ENCODE measurements at places on chromosomes 6 and 20. TPM values are rescaled to one million over a fixed set of nuclear protein-coding genes. Genes with fewer than 3 reads are reported as not detected.
A peak's percentile ranks its signal among the peaks of the same experiment; 100 is the strongest.

- no peak for DNase-seq
- H3K4me1 ChIP-seq = peaks cover 5% of the 10 kb centered on the region
- H3K27ac ChIP-seq = no peak overlapping the region
- peak overlapping the region; percentile 98 for H3K4me3 ChIP-seq
- no peaks in the 10 kb centered on the region for H3K27me3 ChIP-seq
These were observed 1.7 kb downstream of the ARFGEF2 start for GRCh38 chr20:48923149-48923718.

DNA sequence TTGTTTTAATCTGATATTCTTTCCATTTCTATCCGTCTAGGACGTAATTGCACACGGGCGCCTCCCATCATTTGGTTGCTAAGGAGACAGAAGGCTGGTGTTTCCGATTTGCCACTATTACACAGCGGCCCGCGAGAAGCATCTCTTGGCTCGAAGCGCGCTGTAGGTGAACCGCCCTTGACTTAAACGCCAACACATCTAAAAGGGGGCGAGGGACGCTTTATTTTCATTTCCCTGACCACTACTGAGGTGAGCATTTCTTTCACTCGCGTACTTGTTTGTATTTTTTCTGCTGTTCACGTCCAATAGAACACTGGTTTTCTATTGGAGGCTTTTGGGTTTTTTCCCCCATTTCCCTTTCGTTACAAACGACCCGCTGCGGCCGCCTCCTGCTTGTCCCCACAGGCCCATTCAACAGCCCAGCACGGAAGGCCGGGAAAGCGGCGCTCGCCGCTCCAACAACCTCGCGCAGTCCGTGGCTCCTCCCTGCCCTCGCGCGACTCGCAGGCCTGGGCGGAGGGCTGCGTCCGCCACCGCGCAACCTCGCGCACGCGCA lies 505 bp upstream of the WRNIP1 start:
- H3K27me3 ChIP-seq = no peaks in the 10 kb centered on the region
- H3K4me3 ChIP-seq = peak overlapping the region; percentile 75
- peak overlapping the region; percentile 72 for H3K27ac ChIP-seq
- peaks cover 3% of the 10 kb centered on the region for H3K4me1 ChIP-seq

DNA sequence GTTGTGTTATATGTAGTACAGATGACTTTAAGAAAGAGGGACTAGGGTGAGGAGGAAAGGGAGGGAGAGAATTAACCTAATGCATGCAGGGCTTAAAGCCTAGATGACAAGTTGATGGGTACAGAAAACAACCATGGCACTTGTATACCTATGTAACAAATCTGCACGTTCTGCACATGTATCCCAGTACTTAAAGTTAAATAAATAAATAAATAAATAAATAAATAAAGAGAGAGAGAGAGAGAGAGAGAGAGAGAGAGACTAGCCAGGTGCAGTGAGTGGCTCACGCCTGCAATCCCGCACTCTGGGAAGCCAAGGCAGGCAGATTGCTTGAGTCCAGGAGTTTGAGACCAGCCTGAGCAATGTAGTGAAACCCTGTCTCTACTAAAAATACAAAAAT lies 11.5 kb upstream of the CARMIL1 start:
- no peak overlapping the region for H3K4me3 ChIP-seq
- H3K4me1 ChIP-seq = no peaks in the 10 kb centered on the region
- H3K36me3 ChIP-seq = no peaks in the 10 kb centered on the region
- DNase-seq = no peak
- no peak overlapping the region for H3K27ac ChIP-seq
- H3K27me3 ChIP-seq = no peaks in the 10 kb centered on the region

Gene HIVEP1
- 30.4 TPM for total RNA-seq

Gene DZANK1
- 6.2 TPM for total RNA-seq
